ENCODE measurements at places on chromosomes 5 and 9.

- no peak for DNase-seq
Measured at GRCh38 chr9:128245421-128246151, 30.2 kb downstream of the GOLGA2 start.

DNA sequence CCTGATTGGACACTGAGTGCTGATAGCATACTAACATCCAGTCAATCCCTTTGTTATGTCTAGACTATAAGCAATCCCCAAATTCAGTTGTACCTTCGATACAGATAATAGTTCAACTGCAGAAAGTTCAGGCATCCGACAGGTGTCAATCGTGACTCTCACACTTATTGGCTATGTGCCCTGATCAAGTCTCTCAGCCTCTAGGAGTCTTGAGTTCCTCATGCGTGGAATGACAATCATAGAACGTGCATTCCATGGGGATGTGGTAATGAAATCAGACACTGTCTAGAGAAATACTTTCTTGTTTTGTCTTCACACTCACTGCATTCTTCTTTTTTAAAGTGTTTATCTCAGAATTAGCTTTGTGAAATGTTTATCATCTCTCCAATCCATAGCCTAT lies 4.8 kb downstream of the ANKRD34B start:
- DNase-seq: no peak

- DNase-seq: no peak
Measured at GRCh38 chr5:61333954-61334867, 2.2 kb downstream of the ZSWIM6 start.

DNA sequence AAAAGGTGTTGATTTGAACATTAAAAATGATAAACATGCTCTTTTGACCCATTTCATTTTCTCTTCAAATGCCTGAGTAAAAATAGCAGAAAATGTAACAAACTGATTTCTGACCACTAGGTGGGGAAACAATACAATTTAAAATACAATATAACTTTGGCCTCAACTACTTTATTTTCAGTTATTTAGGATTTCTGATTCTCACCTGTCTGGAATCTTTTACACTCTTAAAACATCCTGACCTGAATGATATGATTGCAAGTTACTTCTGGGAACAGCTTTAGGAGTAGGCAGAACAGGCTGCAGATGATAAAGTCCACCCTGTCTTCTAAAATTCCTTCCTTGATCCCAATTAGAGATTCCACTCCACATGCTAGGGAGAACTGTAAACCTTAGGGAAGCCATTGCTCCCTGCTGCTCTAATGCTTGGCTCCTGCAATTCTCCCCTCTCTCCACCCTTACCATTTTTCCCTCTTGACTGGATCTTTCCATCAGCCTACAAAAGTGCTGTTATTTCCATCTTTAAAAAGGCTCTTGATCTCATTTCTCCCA lies 70.3 kb downstream of the FYB1 start:
- no peak for DNase-seq

- no peak for DNase-seq
Measured at GRCh38 chr5:141441571-141442170, 11.4 kb downstream of the PCDHGA12 start.

DNA sequence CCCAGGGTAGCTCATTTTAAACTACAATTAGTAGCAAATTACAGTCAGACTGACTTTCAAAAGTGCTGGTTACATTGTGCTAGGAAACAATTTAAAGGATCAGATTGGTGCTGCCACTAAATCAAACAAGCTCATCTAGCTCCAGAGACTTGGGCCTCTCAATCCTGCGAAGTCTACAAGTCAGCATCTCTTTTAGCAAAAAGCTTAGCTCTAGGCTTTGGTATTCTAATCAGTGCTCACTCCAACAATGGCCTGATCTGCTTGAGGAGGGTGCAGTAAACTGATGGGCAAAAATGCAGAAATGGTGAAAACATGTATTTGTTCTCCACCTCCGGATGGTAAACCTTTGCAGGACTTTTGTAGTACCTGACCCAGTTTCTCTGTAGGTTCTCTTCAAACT lies 47.0 kb upstream of the SEMA6A start:
- DNase-seq: no peak

- peak; percentile 52 for DNase-seq
Measured at GRCh38 chr9:34403554-34404380, 27.1 kb upstream of the MYORG start.

- no peak for DNase-seq
Measured at GRCh38 chr9:87663556-87663955, 62.4 kb upstream of the CTSL start.

DNA sequence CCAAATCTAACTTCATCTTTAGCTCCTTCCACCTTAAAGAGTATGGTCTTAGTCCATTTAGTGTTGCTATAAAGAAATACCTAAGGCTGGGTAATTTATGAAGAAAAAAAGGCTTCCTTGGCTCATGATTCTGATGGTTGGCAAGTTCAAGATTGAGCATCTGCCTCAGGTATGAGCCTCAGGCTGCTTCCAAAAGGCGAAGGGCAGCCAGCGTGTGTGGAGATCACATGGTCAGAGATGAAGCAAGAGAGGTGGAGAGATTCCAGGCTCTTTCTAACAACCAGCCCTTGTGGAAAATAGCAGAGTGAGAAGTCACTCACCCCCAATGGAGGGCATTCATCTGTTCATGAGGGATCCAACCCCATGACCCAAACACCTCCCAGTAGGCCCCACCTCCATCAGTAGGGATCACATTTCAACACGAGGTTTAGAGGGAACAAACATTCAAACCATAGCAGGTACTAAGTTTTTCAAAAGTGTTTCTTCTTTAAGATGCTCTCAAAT lies 225.9 kb downstream of the SGCD start:
- no peak for DNase-seq

DNA sequence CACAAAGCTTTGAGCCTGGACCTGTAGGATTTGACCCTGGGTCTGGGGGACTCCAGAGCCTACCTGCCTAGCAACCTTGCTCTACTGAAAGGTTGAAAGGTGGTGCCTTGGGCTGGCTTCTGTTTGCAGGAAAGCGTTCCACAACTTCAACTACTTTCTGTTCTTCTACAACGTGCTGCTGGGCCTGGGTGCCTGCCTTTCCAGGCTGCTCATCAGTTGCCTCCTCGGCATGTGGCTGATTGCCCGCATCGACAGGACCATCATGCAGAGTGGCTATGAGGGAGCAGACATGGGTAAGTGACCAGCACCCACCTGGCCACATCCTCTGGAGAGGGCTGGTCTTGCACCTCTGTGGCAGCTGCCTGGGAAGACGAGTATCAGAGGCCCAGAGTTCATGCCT lies 13.6 kb upstream of the CCDC180 start:
- DNase-seq: no peak

DNA sequence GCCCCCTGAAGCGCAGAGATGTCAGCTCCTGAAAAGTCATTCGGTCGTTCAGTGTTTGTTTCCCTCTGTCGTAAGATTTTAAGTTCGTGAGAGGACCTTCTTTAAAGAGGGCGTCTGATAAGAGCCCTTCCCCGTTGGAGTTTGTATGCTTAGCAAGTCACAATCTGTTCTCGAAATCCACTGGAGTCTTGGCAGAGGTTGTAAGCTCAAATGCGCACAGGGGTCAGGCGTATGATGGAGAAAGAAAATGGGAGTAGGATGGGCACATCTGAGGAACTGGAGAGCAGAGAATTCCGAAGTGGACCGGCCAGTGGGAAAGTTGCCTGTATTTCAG lies 710 bp downstream of the HSD17B4 start:
- peak; percentile 11 for DNase-seq

DNA sequence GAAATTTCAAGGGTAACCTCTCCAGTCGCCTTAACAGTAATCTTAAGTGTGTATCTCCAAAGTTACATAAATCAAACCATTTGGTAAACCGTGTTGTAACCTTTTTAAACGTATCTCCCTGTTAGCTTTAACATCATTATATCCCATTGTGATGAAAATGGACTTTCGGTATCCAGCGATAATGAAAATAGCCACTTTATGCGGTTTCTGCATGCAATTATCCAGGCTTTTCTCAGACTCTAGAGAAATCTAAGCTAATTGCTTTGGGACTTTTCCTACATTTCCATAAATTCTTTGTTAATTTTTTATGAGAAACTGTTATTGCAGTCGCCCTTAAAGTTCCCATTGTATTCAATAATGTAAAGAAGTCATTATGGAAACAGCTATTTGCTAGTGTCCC lies 170.7 kb downstream of the ZNF608 start:
- DNase-seq: no peak

GRCh38 chr5:74945561-74946165 lies 79.5 kb upstream of the FAM169A start:
- no peak for DNase-seq

- no peak for DNase-seq
Measured at GRCh38 chr5:135008556-135008955, 25.5 kb downstream of the PITX1 start.

DNA sequence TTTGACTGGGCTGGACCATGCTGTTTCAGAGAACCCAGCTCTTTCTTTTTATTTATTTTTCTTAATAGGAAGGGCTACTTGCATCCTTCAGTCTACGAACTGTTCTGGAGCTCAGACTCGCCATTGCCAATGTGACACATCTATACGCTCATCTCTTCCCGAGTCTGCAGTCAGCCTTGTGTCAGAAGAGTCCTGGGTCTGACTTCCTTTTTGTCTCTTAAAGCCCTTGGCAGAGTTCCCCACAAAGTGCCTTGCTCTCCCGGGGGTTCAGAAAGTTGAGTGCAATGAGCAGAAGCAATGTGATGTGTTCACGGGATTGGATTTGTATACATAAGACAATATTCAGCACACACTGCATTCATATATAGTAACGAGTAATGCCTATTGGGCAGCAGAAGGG lies 140.4 kb downstream of the ATPSCKMT start:
- no peak for DNase-seq

- no peak for DNase-seq
Measured at GRCh38 chr5:108543486-108543885, 161.6 kb upstream of the FBXL17 start.

DNA sequence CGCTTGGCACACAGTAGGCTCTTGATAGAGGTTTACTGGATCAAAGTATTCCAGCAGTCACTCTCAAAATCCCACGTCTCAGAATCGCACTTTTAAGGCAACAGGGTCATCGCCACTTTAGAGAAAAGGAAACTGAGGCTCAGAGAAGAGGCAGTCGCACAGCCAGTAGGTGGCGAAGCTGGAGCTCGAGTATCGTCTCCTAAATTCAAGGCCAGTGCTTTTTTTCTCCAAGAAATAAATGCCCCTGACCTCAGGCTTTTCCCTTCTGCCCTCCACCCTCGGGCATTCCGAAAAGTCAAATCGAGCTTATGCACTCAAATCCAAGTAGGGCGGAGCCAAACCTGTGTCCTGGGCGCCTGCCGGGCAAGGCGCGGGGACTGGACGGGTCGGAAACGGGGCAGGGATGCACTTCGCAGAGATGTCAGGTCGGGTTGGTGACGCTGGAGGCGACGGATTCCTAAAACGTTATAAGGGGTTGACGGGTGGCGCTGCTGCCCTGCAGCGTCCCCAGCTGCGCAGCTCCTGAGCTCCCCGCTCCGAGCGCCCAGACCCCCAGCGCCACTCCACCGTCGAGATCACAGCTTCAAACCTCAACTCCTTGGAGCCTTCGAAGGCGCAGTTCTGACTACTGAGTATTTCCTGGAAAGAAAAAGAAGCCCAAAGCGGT lies 4.7 kb upstream of the FOXB2 start:
- DNase-seq: no peak

Measured in NCI-H2029 (cell line).